Brain (organoid and tissue), 16 donors: ENCODE measurements at places on chromosomes 11 and 22.

DNA sequence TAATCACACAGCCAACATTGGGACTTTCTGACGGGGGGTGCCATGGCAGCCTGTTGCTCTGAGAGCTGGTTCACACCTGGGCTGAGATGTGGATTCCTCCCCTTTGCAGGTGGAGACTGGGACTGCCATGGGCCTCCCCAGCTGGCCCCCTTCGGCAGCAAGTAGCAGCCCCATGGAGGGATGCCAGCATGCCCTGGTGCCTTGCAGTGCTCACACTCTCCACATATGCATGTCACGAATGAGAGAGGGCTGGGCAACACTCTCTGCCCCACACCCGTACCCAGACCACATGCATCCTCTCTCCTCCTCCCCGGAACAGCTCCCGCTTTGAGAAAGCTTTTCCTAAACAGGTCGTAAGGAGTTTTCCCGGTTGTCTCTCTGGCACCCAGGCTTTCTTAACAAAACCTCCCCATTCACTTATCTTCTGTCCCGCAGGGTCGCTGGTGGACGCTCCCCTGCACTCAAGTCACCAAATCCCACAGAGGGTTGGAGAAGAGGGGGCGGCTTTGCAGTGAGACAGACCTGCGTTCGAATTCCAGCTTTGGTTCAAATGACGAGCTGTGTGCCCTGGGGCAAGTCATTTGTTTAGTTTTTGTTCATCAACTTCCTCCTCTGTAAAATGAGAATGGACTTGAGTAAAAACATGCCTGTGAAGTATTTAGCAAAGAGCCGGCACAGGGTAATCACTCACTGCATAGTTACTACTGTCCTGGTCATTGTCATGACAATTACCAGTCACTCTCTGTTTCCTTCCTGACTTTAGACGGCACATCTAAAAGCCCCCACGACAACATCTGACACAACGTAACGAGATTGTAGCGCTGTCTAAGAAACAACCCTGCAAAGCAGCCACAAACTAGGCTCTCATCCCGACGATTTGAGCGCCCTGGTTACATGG is 231.3 kb upstream of the B3GAT1 start:
- DNase-seq, result no peak

DNA sequence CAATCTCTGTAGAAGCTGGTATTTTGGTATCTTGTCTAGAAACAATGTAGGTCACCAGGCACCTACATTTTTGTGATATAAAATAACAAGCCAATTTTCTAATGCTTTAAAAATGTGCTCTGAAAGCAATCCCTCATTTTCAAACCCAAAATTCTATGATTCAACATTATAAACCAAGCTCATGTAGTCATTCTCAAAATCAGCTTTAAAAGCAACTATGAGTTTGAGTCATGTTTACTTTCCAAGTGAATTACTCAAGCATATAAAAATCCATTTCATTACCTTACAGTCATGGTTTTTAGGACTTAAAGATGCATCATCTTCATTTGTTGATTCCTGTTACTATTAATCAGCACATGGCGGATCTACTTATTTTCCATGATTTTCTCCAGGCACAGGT is 216.4 kb downstream of the GRM5 start:
- no peak for DNase-seq

DNA sequence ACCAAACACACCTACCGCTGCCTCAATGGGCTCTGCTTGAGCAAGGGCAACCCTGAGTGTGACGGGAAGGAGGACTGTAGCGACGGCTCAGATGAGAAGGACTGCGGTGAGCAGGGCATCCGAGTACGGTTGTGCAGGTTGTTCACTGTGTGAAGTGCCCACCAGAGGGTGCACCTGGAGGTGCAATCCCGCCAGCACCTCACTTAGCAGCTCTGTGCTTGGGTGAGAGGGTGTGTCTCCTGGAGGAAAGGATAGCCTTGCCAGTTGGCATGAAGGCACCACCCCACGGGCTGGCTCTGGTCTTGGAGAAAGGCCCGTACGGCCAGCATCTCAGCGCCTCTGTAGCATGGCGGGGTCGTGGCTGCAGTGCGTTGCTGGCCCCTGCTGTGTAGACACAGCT is 39.4 kb downstream of the ST14 start:
- DNase-seq, result no peak

GRCh38 chr22:48727454-48728058 is 1100.1 kb downstream of the BRD1 start:
- no peak for DNase-seq

- no peak for DNase-seq
These were observed 8.2 kb upstream of the PARVG start for GRCh38 chr22:44172370-44173108.

DNA sequence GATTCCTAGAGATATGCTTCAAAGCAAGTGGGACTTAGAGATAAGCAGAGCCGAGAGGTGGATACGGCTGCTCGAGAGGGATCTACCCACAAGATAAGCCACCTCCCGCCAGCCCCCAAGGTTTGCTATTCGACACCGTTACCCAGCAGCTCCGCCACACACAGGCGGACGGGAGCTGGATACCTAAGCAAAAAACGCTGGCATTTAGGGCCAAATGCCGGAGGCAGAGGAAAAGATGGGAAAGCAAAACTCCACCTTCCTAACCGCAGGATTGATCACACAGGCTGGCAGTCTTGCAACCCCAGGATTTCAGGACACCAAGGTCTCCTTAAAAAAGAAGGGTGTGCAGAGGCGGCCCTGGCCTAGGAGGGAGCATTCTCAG is 709 bp downstream of the FTH1 start:
- DNase-seq, result peak; percentile 44

- no peak for DNase-seq
These were observed 41.7 kb downstream of the NARS2 start for GRCh38 chr11:78532991-78533390.

DNA sequence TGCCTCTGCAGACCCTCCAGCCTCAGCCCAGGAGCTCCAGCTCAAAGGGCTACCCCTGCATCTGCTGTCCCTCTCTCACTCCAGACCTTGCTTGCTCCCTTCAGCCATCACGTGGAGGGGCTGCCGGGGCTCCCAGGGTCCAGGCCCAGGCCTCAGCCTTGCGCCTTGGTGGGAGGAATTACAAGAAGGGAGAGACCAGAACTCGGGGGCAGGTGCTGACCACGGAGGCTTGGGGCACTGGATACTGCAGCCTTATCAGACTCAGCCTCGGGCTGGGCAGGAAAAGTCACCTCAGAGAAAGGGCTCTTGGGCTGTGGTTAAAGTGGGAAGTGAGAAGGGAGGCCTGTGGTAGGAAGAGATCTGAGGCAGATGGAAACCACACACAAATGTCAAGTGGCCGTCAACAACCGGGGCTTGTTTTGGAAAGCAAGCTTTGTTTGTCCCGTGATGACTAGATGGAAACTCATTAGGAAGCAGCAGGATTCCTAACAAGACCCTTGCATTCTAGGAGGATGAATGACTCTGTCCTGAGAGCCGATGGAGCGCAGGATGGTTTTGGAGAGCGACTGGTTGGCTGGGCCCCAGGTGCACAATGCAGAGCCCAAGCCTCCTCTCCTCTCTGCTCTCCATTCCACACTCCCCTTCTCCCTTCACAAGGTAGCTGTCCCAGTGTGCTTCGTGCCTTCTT is 1321.7 kb downstream of the TBC1D22A start:
- DNase-seq, result no peak

GRCh38 chr11:1656061-1656441 is 26.5 kb downstream of the KRTAP5-5 start:
- no peak for DNase-seq

GRCh38 chr22:38317122-38317994 is at the start of gene CSNK1E:
TSS of gene CSNK1E (minus strand) at chr22:38317433. CDS start at chr22:38314157, 3,276 bp downstream.
- peak; percentile 89 for DNase-seq

GRCh38 chr11:67269401-67270255 is 3.4 kb downstream of the GRK2 start:
- peak; percentile 91 for DNase-seq

GRCh38 chr22:39959640-39960447 is at the start of gene TMA7B:
TSS of gene TMA7B (plus strand) at chr22:39960397. CDS start at chr22:39964375, 3,978 bp downstream.
- DNase-seq, result peak; percentile 72

GRCh38 chr11:6655020-6655789 is 404 bp downstream of the DCHS1 start:
- DNase-seq, result peak; percentile 86

DNA sequence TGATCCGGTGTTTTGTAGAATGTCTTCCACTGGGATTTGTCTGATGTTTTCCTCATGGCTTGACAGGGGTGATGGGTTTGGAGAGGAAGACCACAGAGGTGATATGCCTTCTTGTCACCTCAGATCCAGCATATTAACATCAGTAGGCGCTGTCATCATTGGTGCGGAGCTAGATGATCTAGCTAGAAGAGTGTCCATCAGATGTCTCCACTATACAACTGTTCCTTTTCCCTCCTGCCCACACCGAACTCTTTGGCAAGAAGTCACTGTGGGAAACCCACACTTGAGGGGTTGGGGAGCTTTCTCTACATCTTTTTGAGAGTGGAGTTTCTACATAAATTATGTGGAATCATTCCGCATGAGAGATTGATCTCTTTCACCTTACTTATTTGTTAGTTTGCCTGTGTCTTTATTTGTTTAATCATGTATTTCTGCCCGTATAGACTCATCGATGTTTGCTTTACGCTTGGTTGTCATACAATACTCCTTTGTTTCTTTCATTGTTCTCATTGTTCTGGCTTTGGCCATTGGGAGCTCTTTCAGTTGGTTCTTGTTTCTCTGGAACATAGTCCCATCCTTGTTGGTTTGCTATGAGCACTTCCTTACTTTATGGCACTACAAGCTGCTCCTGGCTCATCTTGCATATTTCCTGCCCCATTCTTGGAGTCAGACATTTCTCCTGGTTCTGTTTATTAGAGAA is 1420.3 kb downstream of the BRD1 start:
- no peak for DNase-seq

DNA sequence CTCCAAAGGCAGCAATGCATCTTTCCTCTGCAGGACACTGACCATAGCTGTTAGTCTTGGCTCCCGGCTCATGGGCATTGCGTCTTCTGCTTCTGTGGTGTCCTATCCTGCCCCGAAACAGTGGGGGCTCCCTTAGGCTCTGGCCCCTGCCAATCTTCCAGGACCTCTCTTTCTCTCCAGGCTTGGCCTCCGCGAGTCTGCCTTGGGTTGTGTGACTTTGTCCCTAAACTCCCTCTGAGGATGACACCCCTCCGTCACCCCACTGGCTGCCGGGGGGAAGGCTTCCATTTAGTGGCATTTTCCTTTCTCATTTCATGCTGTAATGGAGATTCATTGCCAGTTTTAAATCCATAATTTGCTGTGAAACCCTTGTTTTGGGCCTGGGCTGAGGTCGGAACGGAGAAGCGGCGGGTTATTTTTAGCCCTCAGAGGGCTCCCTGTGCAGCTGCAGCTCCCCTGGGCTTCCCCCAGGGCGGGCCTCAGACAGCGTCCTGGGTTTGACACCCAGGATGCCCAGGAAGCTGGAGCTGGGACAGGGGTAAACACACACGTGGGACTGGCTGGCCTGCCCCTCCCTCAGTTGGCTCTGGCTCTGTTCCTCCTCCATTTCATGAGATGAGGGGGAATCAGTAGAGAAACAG is 156.1 kb downstream of the ST3GAL4 start:
- no peak for DNase-seq

GRCh38 chr11:70925238-70925637 is 327.1 kb downstream of the SHANK2 start:
- no peak for DNase-seq

GRCh38 chr11:35579557-35580396 is 38.5 kb upstream of the FJX1 start:
- no peak for DNase-seq

GRCh38 chr11:64251016-64251752 is at the start of gene PLCB3:
TSS of gene PLCB3 (plus strand) at chr11:64251530. CDS start at chr11:64251650, 120 bp downstream.
- peak; percentile 65 for DNase-seq

DNA sequence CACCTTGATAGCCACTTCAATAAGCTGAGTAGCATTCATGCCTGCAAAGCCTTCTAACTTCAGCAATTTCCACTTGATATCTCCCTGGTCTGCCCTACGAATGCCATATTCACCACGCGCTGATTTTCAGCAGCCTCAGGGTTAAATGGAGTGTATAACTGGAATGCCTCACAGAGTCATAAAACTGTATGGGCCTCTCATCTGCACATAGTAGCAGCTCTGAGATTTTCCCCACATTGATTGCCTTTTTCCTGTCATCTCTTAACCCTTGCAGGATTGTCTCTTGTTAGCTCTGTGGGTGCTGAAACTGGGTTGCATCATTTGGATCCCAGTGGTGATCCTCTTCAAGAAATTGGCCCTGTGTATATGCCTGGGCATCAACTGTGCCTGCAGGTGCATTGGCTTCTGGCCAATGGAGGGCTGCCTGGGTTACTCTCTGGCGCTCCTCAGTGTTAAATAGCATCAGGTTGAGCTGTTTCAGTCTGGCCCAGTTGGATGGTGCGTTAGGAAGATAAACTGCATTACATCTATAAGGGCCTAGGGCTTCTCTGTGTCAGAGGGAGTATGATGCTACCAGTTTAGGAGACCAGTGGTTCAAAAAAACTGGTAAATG is 17.4 kb upstream of the GLYATL1 start:
- no peak for DNase-seq

- DNase-seq, result no peak
These were observed 97.0 kb downstream of the PKNOX2 start for GRCh38 chr11:125261588-125261987.

DNA sequence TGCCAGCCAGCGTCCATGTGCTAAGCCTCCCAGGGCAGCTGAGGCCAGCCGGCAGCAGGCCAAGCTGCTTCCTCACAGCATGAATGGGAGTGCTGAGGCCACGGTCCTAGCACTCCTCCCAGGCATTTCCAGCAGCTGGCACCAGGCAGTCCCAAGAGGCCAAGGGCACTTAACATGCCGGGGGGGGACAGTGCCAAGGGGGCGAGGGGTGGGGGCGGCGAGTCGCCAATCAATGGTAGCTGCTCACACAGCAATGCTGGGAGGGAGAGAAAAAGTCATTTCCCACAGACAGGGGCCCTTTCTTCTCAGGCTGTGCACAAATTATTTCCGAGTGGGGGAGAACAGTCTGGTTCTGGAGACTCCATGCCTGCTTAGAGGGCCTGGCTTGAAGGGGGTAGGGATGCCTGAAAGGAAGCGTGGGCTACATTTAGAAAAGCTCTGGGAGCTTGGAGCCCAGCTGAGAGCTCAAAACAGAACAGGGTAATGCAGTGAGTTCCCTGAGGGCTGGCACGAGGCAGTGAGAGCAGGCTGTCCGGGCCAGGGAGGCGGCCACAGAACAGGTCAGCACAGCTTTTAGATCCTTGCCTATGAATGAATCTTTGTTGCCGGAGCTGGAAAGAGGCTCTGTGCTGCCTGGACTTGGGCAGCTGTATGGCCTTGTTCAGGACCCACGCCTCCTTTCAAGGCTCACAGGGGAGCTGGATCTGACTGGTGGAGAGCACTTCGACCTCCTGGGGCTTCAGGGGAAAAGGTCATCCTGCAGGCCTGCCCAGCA is 14.4 kb upstream of the TBC1D10A start:
- DNase-seq, result peak; percentile 24

DNA sequence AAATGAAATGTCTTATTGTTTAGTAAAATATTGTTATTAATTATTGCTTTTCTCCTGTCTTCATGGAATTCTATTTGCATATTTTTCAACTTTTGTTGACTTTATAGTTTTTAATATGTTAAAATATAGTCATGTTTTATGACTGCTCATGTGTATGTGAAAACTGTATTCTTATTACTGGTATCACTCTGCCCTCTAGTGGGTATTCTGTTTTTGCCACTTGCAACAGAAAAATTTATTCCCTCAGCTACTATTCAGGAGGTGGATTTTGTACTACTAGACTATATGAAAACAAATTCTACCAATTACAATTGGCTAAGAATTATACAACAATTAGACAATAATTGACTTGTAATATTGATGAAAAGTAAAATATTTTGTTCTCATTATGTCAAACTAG is 45.0 kb downstream of the OR4C6 start:
- no peak for DNase-seq

GRCh38 chr11:130464291-130464812 is 15.9 kb downstream of the ADAMTS15 start:
- DNase-seq, result no peak
